ENCODE measurements at places on chromosomes 3 and 15.

- no peak for DNase-seq
Observed at GRCh38 chr15:74044267-74045110, 37.9 kb downstream of the GOLGA6A start.

DNA sequence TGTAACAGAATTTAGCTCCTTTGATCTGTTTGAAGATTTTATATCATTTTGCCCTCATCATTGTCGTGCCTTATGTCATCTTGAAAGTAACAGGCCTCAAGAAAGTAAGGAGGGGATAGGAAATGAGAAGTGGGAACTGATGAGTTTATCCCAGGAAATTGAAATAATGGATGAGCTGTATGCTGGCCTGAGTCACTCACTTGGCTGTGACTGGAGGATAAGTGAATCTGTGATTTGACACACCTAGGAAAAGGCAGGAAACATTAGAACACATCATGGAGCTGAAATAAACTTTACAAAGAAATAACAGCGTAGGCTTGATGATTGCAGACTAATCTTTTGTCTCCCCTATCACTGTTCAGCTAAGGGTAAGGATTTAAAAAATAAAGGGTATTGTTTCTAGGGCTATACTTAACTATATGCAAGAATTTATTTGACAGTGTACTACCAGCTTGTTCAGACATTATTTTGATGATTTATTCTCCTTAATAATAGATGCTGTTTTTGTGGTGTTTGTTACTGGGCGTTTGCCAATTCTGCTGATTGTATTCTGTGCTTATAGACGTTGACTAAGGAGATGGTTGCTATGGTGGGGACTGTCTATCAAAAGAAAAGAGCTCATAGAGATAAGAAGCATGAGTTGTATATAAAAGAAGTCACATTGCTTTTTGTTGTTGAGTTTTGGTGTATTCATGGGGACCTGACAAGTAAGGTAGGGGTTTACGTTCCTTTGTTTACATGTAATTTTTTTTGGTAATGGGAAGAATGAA lies 105.6 kb upstream of the ROPN1 start:
- no peak for DNase-seq

DNA sequence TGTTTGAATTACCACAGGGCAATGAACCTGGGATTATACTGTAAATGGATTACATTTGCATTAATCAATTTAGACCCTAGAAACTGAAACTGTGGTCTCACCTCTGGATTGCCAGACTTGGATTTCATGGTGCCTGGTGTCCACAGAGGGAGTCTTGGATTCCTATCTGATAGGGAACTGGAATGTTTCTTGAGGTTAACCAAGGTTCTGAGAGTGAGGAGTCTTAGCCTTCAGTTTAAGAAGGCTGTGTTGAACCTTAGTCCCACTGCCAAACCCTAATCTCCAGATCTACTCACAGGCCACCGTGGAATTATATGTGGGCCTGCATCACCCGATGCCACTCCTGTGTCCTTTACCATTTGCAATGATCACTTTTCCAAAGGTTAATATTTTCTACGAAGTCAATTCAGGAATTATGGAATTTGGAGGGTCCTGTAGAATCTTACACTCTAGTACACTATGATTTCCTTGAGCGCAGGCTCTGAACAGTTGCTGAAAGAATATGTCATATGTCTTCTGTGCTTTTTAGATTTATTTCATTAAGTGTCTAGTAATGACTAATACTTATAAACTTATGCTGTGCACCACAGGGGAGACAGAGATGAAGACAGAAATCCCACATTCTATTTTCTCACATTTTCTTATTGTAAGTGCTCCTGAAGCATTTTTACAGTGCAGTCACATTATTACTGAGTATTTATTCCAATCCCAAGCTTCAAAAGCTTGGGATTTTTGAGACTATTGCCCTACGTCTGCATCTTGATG lies 87.9 kb downstream of the EFL1 start:
- DNase-seq = no peak

- peak; percentile 94 for DNase-seq
Observed at GRCh38 chr3:194364652-194365434, 4.7 kb downstream of the LRRC15 start.

DNA sequence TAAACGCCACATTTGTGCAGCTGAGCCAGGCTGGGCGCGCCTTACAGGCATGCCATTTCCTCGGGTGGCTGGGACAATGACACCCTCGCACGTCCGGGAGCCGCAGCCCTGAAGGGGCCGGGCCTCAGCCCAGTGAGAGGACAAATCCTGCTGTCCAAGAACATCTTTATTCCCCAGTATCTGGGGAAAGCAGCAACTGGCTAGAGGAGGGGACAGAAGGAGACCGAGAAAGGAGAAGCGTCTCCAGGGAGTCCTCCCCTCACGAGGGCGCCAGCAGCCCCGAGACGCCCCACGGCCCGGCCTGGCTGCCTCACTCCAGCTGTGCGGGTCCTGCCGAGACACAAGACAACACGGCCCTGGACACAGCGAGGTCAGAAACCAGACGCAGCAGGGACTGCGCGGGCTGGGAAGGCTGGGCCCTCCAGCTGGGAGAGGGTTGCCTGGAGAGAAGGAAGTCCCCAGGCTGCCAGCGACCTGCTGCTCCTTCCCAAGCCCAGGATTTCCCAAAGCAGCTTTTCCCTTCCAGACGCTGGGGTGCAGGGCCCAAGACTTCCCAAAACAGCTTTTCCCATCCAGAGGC lies 130.2 kb downstream of the CHSY1 start:
- peak; percentile 76 for DNase-seq

GRCh38 chr3:180048840-180049239 lies 12.1 kb upstream of the PEX5L start:
- DNase-seq = no peak

GRCh38 chr3:89447243-89447642 lies 339.8 kb downstream of the EPHA3 start:
- DNase-seq = no peak

DNA sequence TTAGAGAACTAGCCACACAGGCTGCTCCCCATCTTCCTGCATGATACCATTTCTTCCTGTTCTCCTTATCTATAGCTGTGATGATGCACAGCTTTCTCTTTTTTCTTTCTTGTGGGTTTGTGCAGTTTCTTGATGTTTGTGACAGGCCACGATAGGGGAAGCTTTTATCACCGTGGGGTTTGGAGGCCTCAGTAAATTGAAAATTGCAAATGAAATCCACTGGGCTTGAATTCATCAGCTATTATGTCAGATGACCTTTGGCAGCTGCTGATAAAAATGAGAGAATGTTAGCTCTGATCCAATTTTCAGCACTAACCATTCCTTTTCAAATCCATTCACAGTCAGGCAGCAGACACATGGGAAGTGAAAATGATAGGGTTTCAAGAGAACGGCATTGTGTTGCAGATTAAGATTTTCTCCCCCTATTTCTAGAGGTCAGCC lies 176.9 kb upstream of the SOX2 start:
- DNase-seq = no peak

DNA sequence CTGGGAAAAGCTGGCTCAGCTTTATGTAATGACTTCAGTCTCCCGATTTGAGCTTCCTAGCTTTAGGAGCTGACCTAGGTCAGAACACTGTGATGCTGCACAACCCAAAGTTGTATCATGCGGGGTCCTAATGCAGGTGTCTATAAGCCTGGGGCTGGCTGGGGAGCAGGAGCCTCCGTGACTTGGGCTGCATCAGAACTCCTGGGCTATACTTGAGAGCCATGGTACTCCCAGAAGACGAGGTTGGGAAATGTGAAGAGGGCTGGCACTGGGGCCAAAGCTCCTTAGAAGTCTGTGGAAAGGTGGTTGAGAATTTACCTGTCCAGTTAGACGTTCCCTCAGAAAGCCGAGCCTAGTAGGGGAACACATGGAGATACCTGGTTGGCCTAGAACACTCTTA lies 57.0 kb downstream of the BSN start:
- DNase-seq = no peak

DNA sequence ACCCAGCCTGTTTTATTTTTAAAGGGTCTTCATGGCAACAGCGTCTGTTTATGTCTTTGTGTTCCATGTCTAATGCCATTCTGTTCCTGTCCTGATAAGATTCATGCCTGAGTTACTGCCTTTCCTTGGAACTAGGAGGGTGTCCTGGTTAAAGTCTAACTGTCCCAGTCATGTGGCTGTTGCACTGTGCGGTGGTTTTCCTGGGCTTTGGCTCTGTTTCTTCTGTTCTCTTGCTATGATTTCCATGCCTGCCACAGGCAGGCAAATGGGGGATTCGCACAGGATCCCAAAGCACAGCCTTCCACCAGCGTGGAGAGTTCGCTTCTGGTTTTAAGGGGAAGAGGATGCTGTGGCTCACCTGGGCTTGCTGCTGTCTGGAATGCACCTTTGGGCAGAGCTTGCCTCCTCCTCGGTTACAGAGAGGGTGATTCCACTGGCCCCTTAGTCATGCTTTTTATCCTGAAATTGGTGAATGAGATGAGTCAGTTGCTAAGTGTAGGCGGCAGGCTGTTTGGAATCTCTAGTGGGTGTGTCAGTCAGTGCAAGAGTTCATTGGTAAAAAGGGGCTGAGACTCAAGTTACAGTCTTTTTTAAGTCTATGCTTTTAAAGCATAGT lies 86.8 kb downstream of the CCK start:
- DNase-seq = peak; percentile 94

GRCh38 chr3:17052363-17052762 lies 167.6 kb downstream of the PLCL2 start:
- no peak for DNase-seq

DNA sequence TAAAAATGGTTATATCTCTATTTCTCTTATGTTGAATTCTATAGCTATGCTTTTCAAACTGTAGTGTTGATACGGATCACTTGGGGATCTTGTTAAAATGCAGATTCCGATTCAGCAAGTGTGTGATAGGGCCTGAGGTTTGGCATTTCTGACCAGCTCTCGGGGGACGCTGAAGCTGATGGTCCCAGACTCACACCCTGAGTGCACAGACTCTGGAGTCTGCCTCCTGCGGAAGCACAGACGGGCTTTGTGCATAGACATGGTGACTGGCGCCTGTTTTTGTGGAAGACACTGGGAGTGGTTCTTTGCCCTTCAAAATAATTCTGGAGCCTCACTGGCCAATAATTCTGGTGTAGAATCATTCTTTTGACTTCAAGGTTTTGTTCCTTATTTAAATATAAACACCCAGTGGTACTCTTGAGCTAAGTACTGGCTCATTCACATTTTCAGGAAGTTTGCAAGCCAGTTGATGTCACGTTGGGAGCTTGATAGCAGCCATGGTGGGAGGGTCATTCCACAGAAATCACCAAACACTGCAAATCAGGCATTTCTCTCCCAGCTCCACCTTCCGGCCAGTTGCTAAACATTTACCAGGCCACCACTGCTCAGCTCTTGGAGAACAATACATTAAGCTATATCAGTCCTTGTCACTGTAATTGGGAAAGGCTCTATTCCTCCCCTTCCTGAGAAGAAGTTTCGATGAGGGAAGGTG lies 19.2 kb downstream of the CLDN11 start:
- no peak for DNase-seq

DNA sequence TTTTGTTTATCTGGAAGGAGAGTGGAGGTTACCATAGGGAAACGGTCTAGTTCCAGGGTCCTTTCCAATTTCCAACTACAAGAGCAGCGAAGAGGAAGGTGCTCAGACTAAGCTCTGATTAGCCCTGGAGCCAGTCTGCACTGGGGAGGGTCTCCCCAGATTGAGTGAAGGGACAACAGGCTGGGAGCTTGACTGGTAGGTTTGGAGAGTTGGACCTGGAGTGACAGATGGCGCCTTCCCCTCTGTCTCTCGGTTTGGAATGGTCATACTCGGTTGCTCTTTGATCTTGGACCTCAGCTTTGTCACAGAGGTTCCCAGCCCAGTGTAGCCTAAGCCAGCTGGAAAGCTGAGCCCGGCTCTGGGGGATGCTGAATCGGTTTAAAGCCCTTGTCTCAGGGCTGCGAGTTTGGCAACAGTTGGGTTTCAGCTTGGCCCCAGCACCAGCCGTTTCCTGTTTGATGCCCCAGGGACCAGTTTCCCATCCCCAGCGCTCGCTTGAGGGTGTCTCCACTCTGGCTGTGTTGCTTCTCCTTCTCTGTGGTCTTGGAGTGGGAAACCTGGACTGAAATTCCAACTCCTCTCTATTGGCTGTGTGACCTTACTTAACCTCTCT lies 53.1 kb upstream of the ULK4 start:
- DNase-seq = peak; percentile 43

GRCh38 chr15:31384568-31384967 lies 57.9 kb downstream of the KLF13 start:
- no peak for DNase-seq

GRCh38 chr15:89836267-89837133 lies 21.8 kb upstream of the ANPEP start:
- peak; percentile 95 for DNase-seq

GRCh38 chr3:65314269-65314668 lies 626.5 kb upstream of the ADAMTS9 start:
- DNase-seq = peak; percentile 18

- DNase-seq = no peak
Observed at GRCh38 chr15:90880381-90881145, 3.7 kb upstream of the FES start.

DNA sequence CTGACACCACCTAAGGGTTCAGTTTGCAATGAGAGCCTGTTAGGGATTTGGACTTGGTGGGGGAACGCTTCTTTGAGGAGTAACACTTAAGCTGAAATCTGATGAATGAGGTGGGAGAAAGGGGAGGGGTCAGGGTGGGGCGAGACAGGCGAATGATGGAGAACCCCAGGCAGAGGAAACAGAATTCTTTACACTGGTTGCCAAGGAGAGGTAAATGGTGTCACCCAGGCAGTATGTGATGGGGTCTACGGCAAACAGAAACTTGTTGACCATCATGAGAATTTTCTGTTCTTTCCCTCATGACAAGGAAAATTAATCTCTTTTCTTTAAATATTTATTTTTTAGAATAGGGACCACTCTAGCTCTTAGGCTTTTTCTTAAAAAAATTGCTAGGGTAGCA lies 157.2 kb upstream of the MITF start:
- no peak for DNase-seq

DNA sequence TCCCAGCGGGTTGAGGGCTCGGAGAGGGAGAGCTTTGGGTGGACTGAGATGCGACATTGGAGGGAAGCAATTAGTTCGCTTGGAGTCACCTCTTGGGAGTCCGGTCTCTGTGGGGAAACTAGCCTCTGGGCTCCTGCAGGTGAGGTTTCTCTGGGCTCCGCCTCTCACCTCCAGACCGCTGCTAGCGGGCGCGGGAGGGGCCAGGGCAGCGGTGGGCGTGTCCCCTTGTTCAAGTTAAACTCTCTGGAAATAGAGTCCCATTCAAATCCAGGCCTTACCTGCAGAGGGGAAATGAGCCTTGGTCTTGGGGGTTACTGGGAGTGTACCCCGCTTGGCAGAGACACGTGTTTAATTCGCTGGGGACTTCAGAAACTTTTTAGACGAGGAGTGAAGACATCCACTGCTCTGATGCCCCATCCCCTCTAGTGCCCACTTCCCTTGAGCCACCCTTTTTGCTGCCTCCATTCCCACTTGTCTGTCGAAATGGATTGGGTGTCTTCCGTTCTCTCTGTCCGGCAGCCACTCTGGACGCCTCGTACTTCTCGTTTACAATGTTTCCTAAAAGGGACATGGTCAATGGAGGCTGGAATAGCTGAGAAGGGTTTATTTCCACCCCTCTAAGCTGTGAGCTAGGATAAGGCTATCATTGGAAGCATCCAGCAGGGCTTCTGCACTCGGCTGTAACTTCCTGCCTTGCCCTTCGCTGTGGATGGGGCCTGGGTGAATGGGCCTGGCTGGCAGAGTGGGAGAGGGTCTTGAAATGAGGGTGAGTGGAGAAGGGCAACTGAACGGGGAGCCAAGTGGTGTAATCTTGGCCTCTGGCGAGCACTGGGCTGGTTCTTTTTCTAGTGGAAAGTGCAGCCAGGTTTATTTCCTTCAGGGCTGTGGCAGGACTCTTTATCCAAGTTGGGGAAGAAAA lies 1.1 kb downstream of the MITF start:
- DNase-seq = no peak

- no peak for DNase-seq
Observed at GRCh38 chr15:99970891-99971430, 237.7 kb upstream of the LYSMD4 start.
